ENCODE measurements at places on chromosomes 4 and X.

DNA sequence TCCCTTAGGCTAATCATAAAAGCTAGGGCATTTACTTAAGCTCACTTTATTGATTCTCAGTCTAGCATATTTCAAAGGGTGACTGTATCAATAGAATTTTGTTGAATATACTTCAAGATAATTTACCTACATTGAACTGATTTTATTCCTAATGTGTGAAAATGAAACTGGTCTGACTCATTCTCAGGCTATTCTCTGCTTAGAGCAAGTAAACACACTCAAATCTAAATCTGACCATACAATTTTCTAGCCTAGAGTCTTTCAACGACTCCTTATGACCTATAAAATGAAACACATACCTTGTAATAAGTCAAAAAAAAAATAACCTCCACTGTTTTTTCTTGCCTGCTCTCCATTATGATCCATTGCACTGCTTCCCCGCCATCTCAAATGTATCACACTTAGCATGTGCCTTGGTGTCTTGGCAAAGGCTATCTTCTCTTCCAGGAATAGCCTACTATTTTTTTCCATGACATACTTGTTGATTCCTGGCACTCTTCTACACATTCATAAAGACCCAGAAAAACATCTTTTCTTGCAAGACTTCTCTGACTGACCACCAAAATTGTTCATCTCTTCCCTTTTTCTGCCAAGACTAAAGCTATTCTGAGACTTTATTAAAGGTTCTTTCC, 965.1 kb upstream of the HS3ST1 start:
- no peak for DNase-seq

DNA sequence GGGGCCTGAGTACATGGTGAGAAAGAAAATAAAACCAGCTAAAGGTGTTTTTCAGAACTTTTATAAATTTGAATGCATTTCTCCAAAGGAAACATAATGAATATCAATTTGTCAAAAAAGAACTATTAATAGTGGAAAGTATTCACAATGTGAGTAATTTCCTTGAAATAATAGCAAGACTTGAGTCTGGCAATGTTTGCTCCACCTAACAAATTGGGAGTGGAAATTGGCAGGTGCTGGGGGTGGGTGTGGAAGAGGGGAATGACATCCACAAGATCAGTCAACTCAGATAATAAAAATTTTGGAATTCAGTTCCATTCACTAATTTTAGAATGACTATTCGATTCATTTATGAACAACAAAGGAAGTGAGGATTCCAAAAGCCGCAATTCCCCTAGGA, 884.8 kb upstream of the SLIT2 start:
- no peak for DNase-seq

DNA sequence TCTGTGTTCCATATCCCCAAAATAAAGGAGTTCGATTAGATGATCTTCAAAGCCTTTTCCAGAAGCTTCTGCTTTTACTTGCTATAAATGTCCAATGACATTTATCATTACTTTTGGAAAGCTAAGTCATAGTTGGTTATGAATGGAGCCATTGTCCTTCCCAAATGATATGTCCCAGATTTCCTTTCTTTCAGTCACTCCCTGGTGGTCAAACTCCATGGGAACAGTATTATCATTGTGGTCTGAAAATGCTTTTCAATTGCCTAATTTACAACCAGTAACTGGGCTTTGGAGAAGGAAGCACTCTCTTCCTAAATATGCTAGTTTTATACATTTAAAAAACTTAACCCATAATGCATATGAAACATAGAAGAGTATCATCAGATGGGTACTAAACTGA, 571.5 kb upstream of the AMOT start:
- no peak for DNase-seq

DNA sequence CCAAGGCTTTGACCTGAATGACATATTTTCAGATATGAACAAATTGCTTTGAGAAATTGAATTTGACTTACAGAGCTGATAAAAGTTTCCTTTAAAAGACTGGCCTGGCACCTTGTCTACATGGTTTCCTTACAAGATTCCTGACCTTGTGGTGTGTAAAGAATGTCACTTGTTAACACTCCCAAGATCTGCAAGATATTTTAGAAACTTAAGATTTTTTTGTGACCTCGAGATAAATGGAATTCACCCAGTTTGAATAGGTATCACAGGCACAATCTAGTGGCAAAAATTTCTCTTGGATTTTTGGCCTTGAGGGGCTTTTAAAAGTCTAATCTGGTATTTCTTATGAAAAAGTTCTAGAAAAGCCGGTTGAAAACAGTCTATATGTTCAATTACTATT, 1568.9 kb upstream of the IGFBP7 start:
- DNase-seq = no peak

GRCh38 chr4:99815597-99816011, 1.0 kb upstream of the DAPP1 start:
- DNase-seq = no peak

Data from stimulated activated CD4-positive, alpha-beta T cell treated with anti-CD3 and anti-CD28 coated beads, TNF-alpha, amount 100 ng/mL, for 48 hours (primary cell).